Stimulated activated CD4-positive, alpha-beta T cell treated with anti-CD3 and anti-CD28 coated beads, Interleukin-1b, Interleukin-23, amount 100 ng/mL, for 1 hour (primary cell): ENCODE measurements at places on chromosomes 5 and 9.
A peak's percentile ranks its signal among the peaks of the same experiment; 100 is the strongest.

- DNase-seq: no peak
Observed at GRCh38 chr9:106615118-106615889, 247.7 kb upstream of the ZNF462 start.

- DNase-seq: no peak
Observed at GRCh38 chr5:150302301-150303069, at the start of gene ARSI. Gene ARSI, minus strand, starts transcription at chr5:150302905. Its CDS starts 532 bp downstream, at chr5:150302373.

DNA sequence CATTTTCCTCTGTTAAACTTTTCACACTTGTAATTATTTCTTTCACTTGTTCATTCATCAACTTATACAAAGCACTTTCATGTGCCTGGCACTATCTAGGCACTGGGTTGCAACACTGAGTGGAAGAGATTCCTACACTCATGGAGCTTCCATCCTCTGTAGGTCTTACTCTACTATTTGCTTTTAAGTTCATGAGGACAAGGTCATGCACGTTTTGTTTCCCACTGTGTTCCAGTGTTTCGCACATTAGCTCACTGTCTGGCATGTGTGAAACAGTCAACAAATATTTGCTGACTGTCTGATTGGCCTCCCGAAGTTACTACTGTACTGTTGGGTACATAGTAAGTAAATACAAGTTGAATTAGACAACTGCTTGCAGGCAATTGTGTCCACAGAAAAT is 87.9 kb upstream of the IFNK start:
- no peak for DNase-seq

DNA sequence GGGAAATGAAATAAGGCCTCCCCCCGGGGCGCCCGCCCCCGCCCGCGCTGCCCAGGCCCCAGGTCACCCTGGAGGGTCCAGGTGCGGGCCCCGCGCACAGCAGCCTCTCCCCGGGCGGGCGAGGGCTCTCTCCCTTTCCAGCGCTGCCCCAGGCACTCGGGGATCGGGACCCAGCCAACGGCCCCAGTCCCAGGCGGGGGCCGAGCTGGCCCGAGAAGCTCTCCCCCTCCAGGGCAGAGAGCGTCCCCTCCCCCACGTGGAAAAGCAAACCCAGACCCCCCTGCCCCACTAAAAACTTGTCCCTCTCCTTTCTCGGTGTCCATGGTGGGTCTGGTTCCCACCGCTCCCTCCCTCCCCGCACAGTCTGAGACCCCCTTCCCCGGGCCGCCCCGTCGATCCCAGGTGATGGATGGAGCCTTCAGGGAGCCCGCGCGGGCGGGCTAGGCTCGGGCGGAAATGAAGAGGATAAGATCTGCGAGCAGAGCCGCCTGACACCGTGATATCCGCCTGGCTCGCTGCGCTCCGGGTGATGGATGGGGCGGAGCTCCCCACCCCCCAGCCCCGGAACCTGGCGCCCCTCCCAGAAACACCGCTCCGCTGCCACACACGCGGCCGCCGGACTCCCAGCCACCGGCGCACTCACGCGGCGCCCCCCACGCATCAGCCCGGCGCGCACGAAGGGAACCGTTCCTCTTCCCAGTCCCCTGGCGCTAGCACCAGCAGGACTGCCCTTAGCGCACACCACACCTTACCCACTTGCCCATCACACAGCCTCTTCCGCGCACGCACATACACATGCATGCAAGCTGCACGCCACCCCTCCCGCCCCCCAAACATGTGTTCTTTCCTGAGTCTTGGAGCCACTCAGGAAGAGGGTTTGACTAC is 81.7 kb upstream of the ZBTB43 start:
- peak; percentile 45 for DNase-seq

- no peak for DNase-seq
Observed at GRCh38 chr5:141889282-141889871, 11.2 kb upstream of the PCDH1 start.

DNA sequence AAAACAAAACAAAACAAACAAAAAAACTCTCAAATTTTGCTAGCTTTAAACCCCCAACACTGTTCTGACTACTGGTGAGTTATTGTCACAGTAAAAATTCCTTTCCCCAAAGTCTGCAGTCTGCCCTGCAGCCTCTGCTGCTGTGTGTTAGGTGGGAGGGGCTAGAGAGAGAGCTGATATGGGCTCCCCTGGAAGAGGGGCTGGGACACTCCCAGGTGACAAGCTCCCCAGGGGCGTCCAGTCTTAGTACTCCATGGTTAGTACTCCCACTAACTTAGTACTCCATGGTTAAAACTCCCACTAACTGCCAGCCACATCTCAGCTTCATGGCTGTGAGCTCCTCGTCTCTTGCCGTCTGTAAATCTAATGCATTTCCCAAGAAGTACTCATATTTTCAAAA is 191.9 kb downstream of the FANCC start:
- DNase-seq: no peak

DNA sequence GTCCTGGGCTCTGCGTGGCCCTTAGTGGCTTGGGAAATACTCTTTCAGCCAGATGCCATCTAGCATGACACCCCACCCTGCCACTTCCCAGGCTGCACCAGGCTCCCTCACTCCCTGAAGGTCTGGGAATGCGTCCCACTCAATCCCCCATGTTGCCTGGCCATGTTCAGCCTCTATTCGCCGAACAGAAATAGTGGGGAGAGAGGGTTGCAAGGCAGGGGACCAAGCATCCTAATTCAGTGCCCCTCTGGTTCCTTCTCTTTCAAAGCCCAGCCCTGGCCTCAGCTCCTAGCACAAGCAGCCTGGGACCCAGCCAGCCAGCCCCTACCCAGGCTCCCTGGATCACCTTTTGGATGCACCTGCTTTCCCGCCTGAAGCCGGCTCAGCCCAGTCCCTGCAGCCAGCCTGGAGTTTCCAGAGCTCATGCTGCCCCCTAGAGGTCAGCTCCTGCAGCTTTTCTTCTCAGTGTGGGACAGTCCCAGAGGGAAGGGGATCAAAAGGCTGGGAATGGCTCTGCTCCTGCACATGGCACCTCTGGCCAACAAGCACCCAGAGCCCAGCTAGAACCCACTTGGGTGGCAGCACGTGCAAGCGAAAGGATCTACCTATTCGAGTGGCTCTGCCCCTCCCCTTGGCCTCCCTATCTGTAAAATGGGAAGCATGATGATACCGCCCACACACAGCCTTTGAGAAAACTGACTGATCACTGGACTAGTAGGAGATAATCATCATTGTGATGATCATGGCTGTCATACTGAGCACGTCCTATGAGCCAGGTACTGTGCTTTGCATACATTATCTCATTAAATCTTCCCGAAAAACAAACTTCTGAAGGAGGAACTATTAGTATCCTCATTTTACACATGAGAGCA is 48.7 kb upstream of the C5orf58 start:
- no peak for DNase-seq

- DNase-seq: no peak
Observed at GRCh38 chr9:109401169-109401989, 80.5 kb upstream of the EPB41L4B start.

- DNase-seq: no peak
Observed at GRCh38 chr9:132647355-132647754, 22.4 kb downstream of the DDX31 start.

DNA sequence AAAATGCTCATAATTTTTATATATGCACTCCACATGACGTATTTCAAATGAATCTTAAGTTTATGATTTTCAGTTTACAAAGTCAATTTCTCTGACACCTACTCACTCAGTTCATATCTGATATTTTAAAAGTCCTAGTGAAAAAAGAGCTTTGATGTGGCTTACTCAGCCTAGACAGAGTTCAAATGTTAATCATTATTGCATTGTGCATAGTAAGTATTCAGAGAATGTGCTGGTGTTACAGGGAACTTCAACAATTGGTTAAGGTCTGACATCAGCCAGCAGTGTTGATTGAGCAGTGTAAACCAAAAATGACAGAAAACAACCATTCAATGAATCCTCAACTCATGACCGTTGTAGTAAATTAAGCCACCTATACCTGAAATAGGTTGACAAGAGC is 147.2 kb upstream of the LHFPL2 start:
- DNase-seq: no peak

DNA sequence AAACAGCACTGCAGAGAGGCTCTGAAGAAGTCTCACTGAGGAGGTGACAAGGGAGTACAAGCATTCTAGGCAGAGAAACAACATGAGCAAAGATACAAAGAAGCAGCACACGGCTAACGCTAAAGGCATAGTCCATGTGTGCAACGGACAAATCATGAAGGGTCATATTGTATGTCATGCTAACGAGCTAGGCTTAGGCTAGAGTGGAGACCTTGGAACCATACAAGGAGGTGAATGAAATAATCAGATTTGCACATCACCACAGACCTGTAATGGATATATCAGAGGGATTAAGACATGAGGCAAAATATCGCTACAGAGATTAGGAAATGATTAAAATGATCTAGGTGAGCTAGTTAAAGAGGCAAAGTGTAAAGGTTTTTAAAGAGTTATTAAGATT is 145.6 kb downstream of the NFIB start:
- no peak for DNase-seq

- DNase-seq: no peak
Observed at GRCh38 chr5:9947225-9947714, 302.4 kb downstream of the ATPSCKMT start.

GRCh38 chr5:31939151-31939550 is 235.0 kb downstream of the GOLPH3 start:
- no peak for DNase-seq

- DNase-seq: no peak
Observed at GRCh38 chr5:61730866-61731265, 398.8 kb downstream of the ZSWIM6 start.

DNA sequence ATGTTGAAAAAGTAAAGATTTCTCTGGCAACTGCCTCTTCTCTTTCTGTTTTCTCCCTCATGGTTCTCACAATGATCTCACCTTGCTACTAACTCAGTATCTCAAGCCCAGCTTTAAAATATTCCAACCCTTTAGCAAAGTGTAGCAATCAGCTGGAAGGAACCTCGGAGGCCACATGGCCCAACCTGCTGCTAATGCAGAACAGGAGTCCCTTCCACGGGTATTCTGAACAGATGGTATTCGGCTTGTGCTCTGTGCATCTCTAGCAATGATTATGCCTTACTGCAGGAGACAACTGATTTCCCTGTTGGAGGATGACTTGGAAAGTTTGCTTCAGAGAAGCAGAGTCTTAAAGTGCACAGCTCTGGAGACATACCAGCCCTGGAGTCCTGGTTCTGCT is 151.8 kb upstream of the PPP1R2B start:
- DNase-seq: no peak

GRCh38 chr5:175252234-175252805 is 191.7 kb downstream of the DRD1 start:
- no peak for DNase-seq

DNA sequence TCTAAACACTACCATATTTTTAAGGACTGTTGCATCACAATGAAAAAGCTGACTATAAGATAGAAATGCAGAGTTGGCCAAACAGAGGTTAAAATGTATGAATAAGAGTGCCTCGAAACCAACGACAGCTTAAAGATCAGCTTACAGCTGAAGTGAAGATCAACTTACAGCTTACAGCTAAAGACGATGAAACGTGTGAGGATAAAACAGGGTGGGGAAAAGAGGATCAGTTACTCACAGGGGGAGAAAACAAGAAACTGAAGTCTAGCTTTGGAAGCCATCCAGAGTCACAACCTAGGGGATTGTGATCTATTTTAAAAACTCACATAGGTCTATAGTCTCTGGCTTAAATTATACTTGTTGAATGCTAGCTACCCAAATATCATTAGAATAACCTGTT is 220.0 kb downstream of the SNCAIP start:
- no peak for DNase-seq

DNA sequence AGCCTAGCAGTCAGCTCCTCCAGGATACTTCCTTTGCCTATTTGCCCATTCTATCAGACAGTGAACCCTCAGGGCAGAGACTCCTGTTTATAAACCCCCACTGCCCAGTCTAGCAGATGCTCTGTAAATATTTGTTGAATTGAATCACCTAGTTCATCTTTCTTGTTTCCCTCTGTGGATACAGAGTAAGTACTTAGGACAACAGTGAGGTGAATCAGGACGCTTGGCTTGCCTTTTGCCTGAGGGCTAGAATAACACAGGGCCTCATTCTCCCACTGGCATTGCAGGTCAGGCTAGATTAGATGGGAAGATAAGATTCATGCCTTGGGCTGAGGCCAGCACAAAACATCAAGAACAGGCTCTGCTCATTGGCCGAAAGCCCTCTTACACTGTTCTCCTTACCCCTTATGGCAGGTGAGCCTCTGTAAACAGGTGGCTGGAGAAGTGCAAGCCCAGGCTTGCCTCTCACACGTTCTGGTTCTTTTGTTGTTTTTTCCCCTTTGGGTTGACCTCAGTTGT is 22.2 kb downstream of the TNFSF8 start:
- DNase-seq: no peak

- DNase-seq: no peak
Observed at GRCh38 chr9:12014488-12014887, 678.7 kb upstream of the TYRP1 start.

- no peak for DNase-seq
Observed at GRCh38 chr5:138936968-138937345, 61.8 kb upstream of the LRRTM2 start.

- DNase-seq: no peak
Observed at GRCh38 chr9:21679432-21679831, 123.0 kb upstream of the MTAP start.

- DNase-seq: no peak
Observed at GRCh38 chr9:37035648-37036370, 1.7 kb upstream of the PAX5 start.

- DNase-seq: no peak
Observed at GRCh38 chr9:83204047-83204446, 141.1 kb upstream of the RASEF start.

DNA sequence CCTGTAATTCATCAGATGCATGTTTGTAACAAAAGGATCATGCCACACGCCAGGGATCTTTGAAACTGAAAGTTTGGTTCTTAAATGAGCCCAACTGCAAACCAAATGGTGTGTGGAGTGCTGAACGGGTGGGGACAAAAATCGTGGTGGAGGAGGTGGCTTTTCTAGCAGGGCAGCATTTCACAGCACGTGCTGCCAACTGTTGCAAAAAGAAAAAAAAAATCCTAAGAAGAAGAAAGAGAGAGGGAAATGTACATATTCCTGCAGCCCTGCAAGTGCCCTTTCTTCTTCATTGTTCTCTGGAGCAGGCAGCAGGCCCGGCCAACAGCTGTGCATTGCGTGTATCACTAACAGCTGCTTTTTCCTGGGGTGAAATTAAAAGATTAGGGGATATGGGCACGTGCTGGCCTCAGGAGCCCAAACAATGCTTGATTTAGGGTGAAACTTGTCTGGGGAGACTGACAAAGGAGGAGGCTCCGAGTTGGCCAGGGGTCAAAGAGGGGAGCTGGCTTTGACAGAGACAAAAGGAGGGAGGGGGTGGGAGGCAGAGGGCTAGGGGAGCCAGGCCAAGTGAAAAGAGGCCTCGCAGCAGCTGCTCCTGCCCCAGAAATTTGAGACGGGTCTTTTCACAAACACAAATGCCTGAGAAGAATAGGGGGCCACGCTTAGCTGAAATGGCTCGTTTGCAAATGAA is 73.0 kb downstream of the GADD45G start:
- DNase-seq: no peak

DNA sequence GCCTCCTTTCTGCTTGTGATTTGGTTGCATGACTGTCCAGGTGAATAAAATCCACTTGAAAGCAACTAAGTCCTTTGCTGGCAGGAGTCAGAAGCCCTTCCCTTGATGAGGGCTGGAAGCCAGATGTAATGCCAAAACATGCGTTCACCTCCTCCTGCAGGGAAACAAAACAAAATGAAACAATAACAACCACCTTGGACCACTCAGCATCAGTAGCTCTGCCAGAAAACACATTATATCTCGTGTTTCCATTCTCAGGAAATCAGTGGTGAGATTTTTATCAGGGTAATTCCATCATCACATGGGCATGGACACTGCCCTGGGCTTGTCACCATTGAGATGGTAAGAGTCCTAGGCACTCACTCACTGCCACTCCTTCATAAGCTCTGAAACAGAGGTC is 350.3 kb upstream of the ACTBL2 start:
- DNase-seq: no peak

- DNase-seq: no peak
Observed at GRCh38 chr5:175694371-175695160, 36.7 kb downstream of the HRH2 start.
